ENCODE measurements at places on chromosomes 12 and 14.

- no peak for DNase-seq
Measured at GRCh38 chr14:29028973-29029582, 262.5 kb downstream of the FOXG1 start.

DNA sequence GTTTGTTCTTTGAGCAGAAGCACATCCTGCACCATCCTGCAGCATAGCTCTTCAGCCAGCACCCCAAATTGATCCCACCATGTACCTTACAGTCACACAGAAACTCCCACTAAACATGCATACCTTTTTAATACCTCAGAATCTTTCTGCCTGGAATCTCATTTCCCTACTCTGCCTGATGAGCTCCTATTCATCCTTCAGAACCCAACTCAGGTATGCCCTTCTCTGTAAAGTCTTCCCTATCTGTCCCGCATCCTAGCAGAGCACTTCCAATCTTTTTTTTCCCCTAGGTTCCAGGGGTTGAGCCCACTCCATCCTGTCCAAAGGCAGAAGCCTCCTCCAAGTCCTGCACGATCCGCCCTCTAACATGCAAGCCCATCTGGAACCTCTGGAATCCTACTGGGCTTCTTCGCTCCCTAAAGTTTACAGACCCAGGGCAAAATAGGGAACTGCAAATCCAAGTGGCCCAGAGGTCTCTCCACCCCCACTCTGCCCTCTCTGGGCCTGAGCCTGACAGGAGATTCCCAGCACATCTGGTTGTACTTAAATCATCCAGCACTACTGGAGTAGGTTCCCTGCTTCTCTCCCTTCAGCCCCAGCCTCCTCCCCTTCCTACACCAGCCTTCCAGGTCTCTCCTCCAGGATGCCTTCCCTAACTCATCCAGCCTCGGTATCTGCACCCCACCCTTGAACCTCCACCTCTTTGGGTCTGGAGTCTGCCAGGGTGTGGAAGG, 4.1 kb upstream of the FIGNL2 start:
- no peak for DNase-seq

DNA sequence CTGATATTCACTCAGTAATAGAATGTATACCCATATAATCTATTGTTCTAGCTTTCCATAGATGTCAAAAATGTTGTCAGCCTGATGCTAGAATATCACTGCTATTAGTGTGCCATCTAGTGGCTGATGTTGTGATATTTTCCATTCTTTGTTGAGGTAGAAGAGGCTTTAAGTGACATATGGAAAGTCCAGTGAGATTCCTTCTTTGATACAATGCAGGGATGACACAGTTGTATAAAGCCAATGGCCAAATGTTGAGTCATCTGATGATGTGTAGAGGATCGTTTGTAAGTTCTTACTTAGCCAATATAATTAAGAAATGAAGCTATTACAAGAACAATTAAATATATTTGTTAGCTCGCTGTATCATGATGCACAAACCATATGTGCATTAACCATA, 58.1 kb upstream of the PCED1B start:
- DNase-seq, result no peak

- DNase-seq, result no peak
Measured at GRCh38 chr12:77152623-77153193, 87.3 kb upstream of the E2F7 start.

DNA sequence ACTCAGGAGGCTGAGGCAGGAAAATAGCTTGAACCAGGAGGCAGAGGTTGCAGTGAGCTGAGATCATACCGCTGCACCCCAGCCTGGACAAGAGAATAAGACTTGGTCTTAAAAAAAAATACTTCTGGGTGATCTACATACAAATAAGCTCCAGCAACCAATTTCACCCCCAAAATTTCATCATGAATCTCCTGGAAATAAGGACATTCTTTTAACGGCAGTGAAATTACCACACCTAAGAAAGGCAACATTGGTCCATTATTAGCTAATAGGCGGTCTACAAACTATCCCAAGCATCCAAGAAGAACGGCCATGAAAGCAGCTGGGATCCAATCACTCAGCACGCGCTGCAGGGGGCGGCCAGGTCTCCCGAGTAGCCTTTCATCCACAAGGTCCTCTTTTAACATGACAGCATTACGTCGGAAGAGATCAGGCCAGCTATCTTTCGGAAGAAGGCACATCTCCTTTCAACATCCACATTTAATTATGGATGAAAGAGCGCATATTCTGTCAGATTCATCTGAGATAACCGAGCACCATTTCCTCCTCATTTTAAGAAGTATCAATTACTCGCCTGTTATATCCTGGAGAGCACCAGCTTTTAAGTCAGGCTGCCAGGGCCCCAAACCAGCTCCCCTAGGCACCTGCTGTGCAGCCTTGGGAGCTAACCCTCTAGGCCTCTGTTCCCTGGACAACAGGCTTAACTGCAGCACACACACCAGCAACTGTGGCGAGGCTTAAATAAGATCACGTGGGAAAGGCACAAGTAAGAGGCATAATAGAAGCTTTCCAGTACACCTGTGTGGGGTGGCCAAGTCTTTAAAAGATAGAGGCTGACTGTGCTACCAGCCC, 4.2 kb downstream of the SLC15A4 start:
- no peak for DNase-seq

DNA sequence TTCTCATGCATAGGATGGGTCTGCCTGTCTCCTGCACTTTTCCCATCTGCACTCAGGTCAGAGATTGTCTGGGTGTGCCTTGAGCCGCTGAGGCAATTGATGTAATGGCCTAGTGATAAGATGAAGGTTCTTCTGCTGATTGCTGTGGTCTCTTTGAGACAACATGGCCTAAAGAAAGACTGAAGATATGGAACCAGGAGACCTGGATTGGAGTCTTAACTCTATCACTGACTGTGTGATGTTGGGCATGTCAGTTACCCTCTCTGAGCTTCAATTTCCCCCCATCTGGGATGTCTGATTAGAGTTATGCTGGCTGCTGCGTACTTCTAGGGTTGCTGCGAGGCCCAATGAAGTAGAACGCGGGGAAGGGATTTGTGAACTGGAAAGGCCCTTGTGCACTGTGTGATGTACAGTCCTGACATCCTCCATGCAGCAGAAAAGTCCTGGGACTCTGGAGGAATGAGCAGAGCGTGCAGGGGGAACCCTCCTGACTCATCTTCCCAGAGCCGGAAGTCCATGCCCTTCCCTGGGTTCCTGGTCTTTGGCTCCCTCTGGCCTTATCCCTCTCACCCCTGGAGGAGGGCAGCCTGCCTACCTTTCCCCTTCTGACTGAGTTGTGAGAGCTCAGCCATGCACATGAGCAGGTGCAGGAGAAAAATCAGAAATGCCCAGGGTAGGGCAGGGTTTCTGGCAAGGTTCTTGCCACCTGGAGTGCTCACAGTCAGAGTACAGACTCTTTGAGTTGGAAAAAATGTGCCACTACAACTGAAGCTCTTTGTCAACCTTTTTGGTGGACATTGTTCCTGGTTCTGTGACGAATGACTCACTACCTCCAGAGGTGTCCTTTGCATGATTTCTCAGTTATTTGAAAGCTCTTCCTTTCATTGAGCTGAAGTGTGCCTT, 21.1 kb downstream of the PLEKHD1 start:
- no peak for DNase-seq
